Neural crest cell (in vitro differentiated cells): ENCODE measurements at places on chromosomes 2 and 18. TPM values are rescaled to one million over a fixed set of nuclear protein-coding genes. Genes with fewer than 3 reads are reported as not detected.

GRCh38 chr2:11342551-11343367, 1.7 kb downstream of the ROCK2 start:
- peaks cover 66% of the 10 kb centered on the region for H3K4me1 ChIP-seq
- DNase-seq, result no peak
- peak overlapping the region; percentile 98 for H3K4me3 ChIP-seq
- peaks cover 2% of the 10 kb centered on the region for H3K36me3 ChIP-seq
- no peaks in the 10 kb centered on the region for H3K27me3 ChIP-seq

DNA sequence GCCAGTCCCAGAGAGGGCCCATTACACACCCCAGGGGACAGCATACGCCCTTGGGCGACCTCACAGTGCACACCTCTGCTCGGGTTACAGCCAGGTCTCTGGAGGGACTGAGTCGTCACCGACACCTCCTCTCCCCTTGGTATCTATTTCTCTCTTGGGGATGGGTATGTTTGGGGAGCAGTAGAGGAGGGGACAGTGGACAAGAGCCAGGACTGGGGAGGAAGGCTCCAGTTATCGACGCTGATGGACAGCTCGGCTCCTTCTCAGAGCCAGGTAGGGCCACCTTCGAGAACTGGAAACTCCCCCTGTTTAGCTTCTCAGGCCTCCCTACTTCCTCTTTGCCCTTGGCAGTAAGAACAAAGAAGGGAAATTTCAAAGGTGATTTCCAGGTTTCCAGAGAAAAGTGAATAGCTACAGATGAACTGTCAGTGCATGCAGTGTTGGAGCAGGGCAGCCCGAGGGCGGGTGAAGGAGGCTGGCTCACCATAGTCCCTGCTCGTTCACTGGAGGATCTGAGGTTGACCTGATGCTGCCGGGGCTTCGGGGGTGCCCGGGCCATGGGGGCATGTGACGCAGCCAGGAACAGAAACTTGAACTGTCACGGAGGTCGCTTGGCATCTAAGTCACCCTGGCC, 4.4 kb upstream of the SEMA4C start:
- H3K4me1 ChIP-seq, result peaks cover 58% of the 10 kb centered on the region
- H3K27me3 ChIP-seq, result no peaks in the 10 kb centered on the region
- peak overlapping the region; percentile 71 for H3K4me3 ChIP-seq
- peak overlapping the region; percentile 65 for H3K27ac ChIP-seq
- DNase-seq, result no peak

GRCh38 chr2:227536445-227536844, 62.2 kb upstream of the SCYGR2 start:
- no peak overlapping the region for H3K27ac ChIP-seq
- H3K27me3 ChIP-seq, result no peaks in the 10 kb centered on the region
- H3K36me3 ChIP-seq, result peaks cover 32% of the 10 kb centered on the region
- no peaks in the 10 kb centered on the region for H3K4me1 ChIP-seq
- no peak overlapping the region for H3K4me3 ChIP-seq

GRCh38 chr2:156115338-156115737, 217.2 kb downstream of the NR4A2 start:
- H3K27ac ChIP-seq, result no peak overlapping the region
- no peaks in the 10 kb centered on the region for H3K4me1 ChIP-seq
- no peak for DNase-seq
- H3K4me3 ChIP-seq, result no peak overlapping the region
- no peaks in the 10 kb centered on the region for H3K27me3 ChIP-seq

- DNase-seq, result no peak
- H3K27ac ChIP-seq, result no peak overlapping the region
- peak overlapping the region; percentile 59 for H3K4me3 ChIP-seq
- H3K4me1 ChIP-seq, result peaks cover 79% of the 10 kb centered on the region
- H3K27me3 ChIP-seq, result no peaks in the 10 kb centered on the region
- peaks cover 2% of the 10 kb centered on the region for H3K36me3 ChIP-seq
Observed at GRCh38 chr2:191249156-191249813, 4.1 kb downstream of the MYO1B start.

- H3K27me3 ChIP-seq, result no peaks in the 10 kb centered on the region
- no peaks in the 10 kb centered on the region for H3K4me1 ChIP-seq
- no peak overlapping the region for H3K27ac ChIP-seq
- no peak for DNase-seq
Observed at GRCh38 chr2:24297663-24298062, 62.7 kb downstream of the ITSN2 start.

- no peaks in the 10 kb centered on the region for H3K27me3 ChIP-seq
- H3K36me3 ChIP-seq, result peaks cover 2% of the 10 kb centered on the region
- H3K4me3 ChIP-seq, result no peak overlapping the region
- no peak for DNase-seq
- H3K4me1 ChIP-seq, result no peaks in the 10 kb centered on the region
Observed at GRCh38 chr2:183656121-183656520, 531.9 kb downstream of the NUP35 start.

GRCh38 chr2:141927536-141927935, 203.3 kb downstream of the LRP1B start:
- no peak for DNase-seq
- no peaks in the 10 kb centered on the region for H3K27me3 ChIP-seq
- no peaks in the 10 kb centered on the region for H3K36me3 ChIP-seq
- H3K4me1 ChIP-seq, result no peaks in the 10 kb centered on the region
- no peak overlapping the region for H3K4me3 ChIP-seq

The STPG4 gene
- total RNA-seq, result 0.26 and 0.34 TPM in 2 replicates
